ENCODE measurements at places on chromosomes 11 and 22. TPM values are rescaled to one million over a fixed set of nuclear protein-coding genes. Genes with fewer than 3 reads are reported as not detected.

SYT9 gene
- not detected for total RNA-seq

BCO2 gene
- total RNA-seq: 15.3 TPM

DSCAML1 gene
- 0.29 TPM for total RNA-seq

GRCh38 chr22:48968201-48968959, 859.3 kb downstream of the BRD1 start:
- no peak for DNase-seq

- no peak for DNase-seq
Observed at GRCh38 chr11:44737245-44738085, 10.7 kb downstream of the TSPAN18 start.

DNA sequence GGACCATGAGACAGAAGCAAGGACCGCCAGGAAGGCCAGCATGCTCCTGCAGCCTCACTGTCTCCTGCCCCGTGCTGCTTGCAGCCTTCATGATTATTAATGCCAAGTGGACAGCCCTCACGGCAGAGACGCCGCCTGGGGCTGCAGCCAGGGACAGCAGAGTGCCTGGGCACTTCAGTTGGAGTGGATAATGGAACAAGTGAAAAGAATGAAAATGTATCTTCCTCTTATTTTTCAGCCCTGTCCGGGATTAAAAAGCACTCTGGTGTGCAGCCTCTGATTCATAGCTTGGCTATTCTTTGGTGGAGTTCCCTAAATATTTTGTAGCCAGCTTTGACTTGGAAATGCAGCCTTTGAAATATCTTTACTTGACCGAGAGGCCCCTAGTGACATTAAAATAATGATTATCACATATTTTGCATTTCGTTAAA, 1404.2 kb downstream of the BRD1 start:
- no peak for DNase-seq

- DNase-seq: no peak
Observed at GRCh38 chr22:20246368-20247009, 21.6 kb downstream of the RTN4R start.

GRCh38 chr22:19107730-19108074, 14.5 kb downstream of the DGCR2 start:
- no peak for DNase-seq

- no peak for DNase-seq
Observed at GRCh38 chr22:44387486-44387885, 74.7 kb upstream of the SHISAL1 start.

GRCh38 chr11:47392546-47393162, 14.3 kb upstream of the SPI1 start:
- no peak for DNase-seq

GRCh38 chr11:111283945-111284481, 14.3 kb upstream of the POU2AF3 start:
- DNase-seq: no peak
